Endothelial cell (in vitro differentiated cells): ENCODE measurements at places on chromosomes 12 and 14.

GRCh38 chr12:77777274-77777673, 53.4 kb upstream of the NAV3 start:
- DNase-seq: no peak

- no peak for DNase-seq
These were observed 4.0 kb downstream of the C12orf54 start for GRCh38 chr12:48486261-48486660.

GRCh38 chr12:85466890-85467289, 186.9 kb downstream of the ALX1 start:
- DNase-seq: no peak

DNA sequence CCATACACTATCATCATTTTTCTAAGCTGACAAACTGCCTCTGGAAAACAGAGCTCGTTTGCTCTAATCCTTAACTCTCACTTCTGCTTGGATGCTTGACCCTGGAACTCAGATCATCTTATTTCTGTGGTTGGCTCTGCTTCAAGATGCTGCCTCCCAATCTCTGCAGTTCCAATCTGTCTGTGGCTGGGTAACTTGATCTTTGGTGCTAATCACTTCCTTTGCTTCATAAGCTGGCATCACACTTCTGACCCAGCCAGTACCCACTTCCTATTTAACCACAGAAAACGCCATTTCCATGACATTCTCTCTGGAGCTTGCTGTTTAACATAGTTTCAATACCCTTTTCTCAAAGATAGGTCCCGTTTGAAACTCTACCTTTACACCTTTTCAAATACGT, 254.2 kb downstream of the ACSS3 start:
- DNase-seq: no peak

DNA sequence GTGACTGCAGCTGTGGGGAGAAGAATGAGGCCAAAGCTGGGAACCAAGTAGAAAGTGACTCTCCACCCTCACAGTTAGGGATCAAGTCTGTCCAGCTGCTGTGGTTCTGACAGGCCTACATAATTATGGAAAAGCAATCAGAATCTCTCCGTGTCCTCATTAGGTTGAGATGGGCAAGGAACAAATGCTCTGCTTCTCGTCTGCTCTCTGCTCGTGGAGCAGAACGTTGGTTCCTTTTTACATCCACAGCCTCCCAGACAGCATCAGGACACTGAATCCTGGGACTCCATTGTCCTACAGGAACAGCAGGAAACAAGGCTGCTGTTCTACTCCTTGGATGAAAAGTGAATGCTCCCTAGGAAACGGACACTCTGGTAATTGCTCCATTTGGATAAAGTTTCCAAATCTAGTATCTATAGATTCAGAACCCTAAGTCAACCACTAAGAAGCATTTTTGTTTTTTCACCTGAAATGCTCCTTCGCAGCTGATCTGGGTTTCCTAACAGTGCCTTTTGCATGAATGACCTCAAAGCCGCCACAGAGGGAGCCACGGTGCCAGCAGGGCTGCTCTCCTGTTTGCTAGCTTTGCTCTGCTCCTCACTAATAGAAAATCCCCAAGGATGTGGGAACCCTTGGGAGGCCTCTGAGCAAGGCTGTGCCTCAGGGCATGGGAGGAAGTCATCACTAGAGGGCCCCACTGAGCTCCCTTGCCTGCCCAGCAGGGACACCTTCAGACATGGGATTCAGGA, 102.0 kb downstream of the EGLN3 start:
- peak; percentile 87 for DNase-seq

DNA sequence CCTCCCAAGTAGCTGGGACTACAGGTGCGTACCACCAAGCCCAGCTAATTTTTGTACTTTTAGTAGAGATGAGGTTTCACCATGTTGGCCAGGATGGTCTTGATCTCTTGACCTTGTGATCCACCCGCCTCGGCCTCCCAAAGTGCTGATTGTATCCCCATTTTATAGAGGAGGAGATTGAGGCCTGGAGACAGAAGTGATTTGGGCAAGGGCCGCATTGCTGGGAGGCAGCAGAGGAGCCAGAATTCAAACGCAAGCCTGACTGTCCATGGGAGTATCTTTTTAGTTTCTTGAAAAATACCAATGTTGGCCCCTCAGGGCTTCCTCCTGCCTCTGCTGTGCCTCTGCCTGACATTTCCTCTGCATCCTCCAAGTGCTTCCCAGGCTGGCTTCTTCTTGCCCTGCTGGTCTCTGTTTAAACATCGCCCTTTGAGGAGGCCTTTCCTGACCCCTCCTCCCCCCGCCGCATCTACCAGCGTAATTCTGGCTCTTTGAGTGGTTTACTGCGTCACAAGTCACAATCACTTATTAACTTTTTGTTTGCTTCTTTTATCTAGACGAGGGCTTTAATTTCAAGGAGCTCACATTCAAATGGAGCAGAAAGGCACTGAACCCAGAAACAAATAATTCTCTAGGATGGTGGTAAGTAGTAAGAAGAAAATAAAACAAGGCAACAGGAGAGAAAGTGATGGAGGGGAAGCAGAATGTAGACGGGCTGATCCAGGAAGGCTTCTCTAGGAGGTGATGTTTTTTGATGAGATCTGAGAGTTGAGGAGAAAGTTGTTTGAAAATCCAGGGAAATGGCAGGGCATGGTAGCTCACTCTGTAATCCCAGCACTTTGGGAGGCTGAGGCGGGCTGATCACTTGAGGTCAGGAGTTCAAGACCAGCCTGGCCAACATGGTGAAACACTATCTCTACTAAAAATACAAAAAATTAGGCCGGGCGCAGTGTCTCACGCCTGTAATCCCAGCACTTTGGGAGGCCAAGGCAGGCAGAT, 91.0 kb upstream of the MED13L start:
- peak; percentile 16 for DNase-seq

GRCh38 chr12:103128862-103129501, 171.5 kb downstream of the ASCL1 start:
- no peak for DNase-seq

DNA sequence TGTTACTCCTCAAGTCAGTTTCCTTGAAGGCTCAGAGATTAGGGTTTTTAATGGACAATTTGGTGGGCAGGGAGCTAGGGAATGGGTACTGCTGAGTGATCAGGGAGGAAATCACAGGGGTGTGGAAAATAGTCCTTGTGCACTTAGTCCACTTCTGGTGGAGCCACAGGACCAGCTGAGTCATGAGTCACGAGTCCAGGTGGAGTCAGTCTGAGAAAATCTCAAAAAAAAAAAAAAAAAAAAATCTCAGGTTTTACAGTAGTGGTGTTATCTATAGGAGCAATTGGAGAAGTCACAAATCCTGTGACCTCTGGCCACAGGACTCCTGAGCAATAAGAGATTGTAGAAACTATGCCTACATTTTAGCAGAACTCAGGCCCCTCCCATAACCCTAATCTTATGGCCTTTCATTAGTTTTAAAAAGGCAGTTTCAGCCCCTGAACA, 28.2 kb upstream of the AMN1 start:
- DNase-seq: no peak
